NCI-H774 (cell line): ENCODE measurements at places on chromosomes 16 and 17.

- DNase-seq: no peak
Observed at GRCh38 chr17:74736513-74737298, at the start of gene RAB37. TSS of gene RAB37 (plus strand) at chr17:74737256. CDS start at chr17:74737273, 17 bp downstream.

DNA sequence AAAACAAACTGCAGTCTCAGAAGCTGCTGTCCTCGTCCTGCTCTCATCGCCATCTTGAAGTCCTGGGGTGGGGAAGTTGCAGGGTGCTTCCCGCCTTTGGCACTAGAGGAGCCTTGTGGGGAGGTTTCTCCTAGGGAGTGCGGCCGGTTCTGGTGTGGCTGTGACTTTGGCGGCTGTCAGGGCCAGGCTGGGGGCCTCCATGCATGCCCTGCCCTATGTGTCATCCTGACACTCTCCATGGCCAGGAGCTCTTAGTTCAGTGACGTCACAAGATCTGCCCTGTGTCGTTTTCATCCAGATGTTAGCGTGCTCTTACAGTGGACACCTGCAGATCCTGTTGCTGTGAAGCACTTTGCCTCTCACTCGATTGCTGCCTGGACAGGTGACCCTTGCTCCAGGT lies 49.6 kb downstream of the PLD6 start:
- DNase-seq: no peak

GRCh38 chr16:3865241-3865640 lies 15.3 kb downstream of the CREBBP start:
- DNase-seq: peak; percentile 16

DNA sequence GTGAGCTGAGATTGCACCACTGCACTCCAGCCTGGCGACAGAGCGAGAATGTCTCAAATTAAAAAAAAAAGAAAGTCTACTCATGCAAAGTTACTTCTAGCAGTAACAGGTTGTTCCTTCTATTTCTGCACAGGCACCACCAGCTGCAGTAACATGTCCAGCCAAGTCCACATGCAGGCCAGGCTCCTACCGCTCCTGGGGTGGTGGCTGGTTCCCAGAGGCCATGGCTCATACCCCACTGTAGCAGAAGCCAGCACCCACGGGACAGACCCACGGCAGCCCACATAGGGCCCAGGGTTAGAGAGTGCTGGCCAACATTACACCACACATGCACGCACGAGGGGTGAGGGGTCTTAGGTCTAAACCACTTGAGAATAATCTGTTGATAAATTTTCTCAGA lies 26.7 kb upstream of the TRAP1 start:
- DNase-seq: no peak

DNA sequence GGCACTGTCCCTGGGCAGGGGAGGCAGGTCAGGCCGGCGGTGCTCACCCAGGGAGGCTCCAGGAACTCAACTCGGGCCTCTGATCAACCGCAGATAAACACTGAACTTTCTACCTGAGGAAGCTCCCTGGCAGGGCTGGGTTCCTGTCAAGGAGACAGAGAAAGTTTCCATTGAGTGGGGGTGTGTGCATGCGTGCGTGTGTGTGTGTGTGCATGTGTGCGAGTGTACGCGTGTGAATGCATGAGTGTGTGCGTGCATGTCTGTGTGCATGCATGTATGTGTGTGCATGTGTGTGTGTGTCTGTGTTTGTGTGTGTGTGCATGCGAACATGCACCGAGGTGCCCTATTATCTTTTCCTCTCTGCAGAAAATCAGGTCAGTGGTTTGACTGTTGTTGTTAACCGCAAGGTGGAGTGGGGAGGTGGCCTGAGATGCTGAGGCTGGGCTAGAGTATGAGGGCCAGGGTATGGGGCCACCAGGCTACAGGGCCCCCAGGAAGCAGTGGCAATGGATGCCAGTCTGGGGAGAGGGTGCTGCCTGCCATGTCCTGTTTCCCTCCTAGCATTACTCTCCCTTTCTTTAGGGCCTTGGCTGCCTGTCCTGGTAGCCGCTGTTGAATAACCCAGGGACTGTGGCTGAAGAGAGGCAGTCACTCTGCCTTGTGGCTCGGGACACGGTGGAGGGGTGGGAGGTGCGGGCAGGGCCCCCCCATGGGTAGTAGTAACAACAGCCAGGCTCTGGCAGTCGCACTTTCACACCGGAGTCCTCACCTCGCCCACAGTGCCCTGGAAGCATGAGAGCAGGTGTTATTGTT lies 24.0 kb downstream of the CCR7 start:
- no peak for DNase-seq

DNA sequence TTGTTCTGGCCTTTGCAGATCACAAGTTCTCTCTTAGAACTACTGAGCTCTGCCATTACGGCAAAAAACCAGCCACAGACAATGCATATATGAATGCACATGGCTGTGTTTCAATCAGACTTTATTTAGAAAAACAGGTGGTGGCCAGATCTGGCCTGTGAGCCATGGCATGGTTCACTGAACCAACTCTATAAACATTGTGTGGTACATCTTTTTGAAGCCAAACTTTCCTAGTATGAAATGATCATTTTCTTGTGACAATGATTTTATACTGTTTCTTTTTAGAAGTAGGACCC lies 65.9 kb upstream of the AMZ2 start:
- no peak for DNase-seq

- DNase-seq: no peak
Observed at GRCh38 chr17:81960130-81960958, 643 bp downstream of the NOTUM start.

DNA sequence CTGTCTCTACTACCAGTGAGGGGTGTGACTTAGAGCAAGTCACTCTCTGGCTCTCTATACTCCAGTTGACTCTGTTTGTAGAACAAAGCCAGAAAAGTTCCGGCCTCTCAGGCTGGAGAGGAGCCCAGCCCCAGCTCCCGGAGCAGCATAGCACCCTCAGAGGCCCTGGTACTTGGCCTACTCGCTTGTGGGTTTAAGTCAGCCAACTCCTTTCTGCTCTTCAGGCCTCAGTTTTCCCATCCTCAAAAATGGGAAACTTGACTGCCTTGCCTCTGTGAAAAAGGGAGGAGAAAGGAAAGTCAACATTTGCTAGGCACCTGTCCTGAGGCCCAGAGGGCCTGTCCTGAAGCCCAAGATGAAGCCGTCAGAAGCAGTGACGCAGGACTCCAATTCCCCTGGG lies 1.1 kb downstream of the CHST6 start:
- DNase-seq: no peak

DNA sequence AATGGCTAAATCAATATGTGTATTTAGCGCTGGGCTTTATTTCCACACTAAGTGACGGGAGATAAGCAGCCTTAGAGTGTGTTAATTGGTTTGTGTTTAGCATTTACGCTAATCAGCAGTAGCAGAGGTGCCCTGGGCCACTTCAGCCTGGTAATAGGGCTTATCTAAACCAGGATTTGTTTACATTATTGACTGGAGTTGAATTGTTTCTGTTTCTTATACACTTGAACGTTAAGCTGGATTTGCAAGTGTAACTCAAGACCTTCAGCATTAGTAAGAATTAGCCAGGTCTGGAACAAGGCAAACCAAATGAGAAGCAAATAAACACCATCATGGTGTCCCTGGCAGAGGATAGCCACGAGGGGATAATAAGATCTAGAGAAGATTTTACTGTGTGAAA lies 313.6 kb downstream of the HS3ST4 start:
- no peak for DNase-seq

DNA sequence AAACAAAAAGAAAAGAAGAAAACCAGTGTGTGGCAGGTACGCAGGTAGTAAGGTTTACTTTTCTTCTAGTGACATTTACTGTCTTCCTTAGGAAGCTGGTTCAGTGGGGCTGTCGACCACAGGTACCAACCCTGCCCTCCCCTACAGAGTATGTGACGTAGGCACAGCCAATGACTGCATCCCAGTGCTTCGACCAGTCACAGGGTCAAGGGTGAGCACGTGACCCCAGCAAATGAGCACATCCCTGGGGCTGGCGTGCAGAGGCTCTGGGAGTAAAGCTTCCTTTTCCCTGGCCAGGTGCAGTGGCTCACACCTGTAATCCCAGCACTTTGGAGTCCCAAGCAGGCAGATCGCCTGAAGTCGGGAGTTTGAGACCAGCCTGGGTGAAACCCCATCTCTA lies 38.9 kb upstream of the PLCG2 start:
- no peak for DNase-seq

DNA sequence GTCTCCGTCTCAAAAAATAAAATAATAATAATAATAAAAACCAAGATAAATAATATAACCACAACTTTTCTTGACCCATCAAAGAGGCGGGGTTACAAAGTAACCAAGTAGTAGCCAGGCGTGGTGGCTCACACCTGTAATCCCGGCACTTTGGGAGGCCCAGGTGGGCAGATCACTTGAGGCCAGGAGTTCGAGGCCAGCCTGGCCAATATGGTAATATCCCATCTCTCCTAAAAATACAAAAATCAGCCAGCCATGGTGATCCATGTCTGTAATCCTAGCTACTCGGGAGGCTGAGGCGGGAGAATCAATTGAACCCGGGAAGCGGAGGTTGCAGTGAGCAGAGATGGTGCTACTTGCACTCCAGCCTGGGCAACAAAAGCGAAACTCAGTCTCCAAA lies 45.3 kb downstream of the ADCY9 start:
- no peak for DNase-seq
